Caco-2 (cell line): ENCODE measurements at places on chromosomes 16 and 17.

DNA sequence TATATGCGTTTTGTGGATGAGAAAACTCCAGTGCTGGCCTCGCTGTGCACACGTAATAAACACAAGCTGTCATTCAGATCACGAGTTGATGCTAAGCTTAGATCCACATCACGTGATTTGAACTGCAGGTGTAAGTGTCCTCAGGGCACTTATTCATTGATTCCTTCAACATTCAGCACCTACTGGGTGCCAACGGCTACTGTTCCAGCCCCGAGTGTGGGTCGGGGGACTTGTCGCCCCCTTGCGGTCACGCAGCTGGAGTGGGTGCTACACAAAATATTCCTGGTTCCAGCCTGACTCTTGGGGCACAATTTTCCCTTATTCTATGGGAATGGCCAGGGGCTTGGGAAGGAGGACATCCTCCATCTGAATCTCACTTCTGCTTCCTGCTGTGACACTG is 29.9 kb upstream of the GINS2 start:
- DNase-seq = peak; percentile 78

DNA sequence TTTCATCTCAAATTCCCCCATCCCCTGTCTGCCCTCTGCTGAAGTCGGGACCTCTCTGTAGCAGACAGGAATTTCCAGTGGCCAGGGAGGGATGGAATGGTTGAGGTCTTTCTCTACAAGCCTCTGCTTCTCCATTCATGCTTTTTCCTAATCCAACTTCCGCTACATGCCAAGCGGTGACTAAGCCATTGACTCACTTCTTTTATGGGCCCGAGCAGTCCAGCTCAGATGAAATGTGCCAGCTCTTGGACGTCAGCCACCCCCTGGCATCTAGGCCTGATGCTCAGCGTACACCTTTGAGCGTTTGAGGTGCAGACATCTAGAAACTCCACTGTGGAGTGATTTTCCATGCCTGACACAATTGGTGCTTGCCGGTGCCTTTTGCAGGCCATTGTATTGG is 40.7 kb upstream of the GPR139 start:
- DNase-seq = no peak

- no peak for DNase-seq
Observed at GRCh38 chr17:37438141-37438540, 31.5 kb downstream of the TADA2A start.

- DNase-seq = peak; percentile 72
Observed at GRCh38 chr16:684961-685696, 995 bp upstream of the JMJD8 start.

DNA sequence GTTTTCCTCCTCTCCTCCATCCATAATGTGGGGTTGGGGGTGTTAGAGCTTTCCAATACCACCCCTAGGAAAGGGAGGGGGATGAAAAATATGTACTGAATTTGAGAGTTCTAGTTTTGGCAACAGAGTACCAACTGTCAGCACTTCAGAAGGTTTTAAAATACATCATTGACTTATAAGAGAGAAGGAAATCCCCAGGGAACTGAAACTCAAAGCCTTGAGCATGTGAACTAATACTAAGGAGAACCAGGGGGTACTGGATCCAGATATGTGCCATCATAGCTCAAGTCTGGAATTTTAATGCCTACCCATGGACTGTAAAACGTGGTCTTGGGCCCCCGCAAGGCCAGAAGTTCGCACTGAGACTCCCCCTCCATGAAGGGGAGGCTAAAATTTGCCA is 15.8 kb downstream of the CACNG5 start:
- DNase-seq = no peak

- DNase-seq = no peak
Observed at GRCh38 chr17:3763777-3764170, 37.2 kb downstream of the ITGAE start.

DNA sequence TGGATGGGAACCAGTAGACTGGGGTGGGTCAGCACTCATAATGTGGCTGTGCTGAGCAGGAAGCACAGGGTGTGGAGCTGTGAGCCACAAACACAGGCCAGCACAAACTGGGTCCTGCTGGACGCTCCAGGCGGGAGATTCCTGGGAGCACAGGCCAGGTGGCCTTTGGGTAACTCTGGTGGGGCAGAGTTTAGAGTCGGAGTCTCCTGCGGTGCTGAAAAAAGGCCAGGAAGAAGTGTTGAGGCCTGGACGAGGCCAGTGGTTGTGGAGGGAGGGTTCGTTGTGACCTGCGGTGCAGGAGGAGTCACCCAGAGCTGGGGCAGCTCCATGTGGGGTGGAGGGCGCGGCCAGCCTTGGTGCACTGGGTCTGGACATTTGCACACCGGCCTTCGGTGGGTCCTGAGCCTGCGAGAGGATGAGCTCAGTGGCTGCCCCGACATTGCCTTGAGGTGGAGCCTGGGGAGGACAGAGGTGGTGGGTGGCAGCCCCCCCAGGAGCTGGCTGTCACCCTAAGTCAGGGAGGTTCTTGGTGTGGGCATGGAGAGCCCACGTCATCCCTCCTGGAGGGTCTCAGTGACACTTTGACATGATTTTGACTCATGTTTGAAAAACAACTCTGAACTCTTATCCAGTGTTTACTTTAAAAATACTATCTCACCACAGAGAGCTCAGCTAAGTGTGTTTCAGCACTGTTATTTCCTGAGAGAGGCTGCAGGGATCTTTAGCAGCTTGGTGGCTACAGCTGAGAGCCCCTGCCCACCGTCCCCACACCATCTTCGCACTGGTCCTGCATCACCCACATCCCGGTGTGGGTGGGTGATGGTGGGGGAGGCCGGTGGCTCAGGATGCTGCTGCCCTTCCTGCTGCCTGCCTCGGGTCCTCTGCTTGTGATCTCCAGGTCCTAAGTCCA is 98.7 kb downstream of the NPIPB11 start:
- DNase-seq = no peak

GRCh38 chr17:20920815-20921199 is 122.0 kb downstream of the USP22 start:
- DNase-seq = no peak

- DNase-seq = peak; percentile 74
Observed at GRCh38 chr17:82097184-82097918, 685 bp downstream of the FASN start.

DNA sequence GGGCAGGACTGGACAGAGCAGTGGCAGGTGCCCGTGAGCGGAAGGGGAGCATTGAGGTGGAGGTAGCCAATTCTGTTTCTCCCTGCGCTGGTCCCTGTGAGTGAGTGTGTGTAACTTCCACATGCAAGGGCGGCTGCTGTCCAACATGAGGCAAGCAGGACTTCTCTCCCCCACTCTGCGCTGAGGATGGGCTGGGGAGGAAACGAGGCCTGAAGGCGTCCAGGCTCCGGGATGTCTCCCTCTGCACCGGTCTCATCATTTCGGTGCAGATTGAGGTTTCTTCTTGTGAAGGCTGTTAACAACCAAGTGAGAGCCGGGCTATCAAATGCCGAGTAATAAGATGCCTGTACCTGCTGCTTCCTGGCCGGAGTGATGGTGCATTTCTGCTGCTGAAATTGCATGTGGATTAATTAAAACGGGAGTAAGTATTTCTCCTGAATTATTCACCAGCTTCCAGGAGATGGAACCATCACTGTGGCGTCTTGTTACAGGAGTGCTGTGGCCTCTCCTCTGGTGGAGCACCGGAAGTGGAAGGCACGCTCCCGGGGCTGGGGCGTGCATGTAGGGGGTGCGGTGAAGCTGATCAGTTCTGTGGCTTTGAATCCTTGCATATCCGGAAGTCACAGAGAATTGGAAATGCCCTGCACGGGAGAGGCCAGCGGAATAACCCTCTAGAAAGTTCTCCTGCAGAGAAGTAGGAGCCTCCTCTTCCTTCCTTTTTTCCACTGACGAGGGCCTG is 41.7 kb upstream of the MGAT5B start:
- no peak for DNase-seq

DNA sequence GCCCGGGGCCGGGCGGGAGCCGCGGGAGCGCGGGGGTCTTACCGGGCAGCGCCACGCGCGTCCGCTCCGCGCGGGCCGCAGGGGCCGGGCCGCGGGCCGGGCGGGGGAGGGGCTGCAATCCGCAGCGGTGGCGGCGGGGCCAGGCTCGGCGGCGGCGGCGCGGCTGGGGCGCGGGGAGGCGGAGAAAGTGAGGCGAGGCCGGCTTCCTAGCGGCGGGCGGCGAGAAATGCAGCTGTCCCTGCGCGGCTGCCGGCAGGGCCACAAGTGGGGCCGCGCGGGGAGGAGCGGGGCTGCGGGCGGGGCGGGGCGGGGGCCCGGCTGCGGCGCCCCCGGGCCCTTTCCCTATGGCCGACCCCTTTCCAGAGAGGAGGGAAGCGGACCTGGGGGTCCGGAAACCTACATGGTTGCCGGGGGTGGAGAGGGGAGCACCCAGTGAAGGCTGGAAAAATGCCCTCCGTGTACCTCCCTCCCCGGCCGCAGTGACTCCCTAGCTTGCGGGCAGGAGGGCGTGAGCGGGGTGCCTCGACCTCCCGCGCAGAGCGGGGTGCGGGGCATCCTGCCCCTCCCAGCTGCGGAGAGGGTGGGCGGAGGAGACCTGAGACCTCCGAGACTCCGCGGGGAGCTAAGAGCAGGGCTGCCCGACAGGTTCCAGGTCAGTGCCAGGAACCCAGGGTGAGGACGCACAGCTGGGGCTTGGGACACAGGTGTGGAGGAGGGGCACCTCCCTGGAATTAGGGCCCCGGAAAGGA is at the start of gene CUEDC1:
TSS of gene CUEDC1 (minus strand) at position 230 of the 749 bp plus-strand sequence. CDS start 69,848 bp downstream, outside the sequence.
- DNase-seq = peak; percentile 90

GRCh38 chr17:77231076-77231871 is 90.5 kb downstream of the SEC14L1 start:
- DNase-seq = no peak

GRCh38 chr17:67569873-67570272 is 147.9 kb upstream of the NOL11 start:
- DNase-seq = no peak

- DNase-seq = peak; percentile 86
Observed at GRCh38 chr17:43673516-43674323, 12.0 kb upstream of the MEOX1 start.

GRCh38 chr16:27465483-27465879 is 63.5 kb downstream of the IL21R start:
- peak; percentile 61 for DNase-seq

DNA sequence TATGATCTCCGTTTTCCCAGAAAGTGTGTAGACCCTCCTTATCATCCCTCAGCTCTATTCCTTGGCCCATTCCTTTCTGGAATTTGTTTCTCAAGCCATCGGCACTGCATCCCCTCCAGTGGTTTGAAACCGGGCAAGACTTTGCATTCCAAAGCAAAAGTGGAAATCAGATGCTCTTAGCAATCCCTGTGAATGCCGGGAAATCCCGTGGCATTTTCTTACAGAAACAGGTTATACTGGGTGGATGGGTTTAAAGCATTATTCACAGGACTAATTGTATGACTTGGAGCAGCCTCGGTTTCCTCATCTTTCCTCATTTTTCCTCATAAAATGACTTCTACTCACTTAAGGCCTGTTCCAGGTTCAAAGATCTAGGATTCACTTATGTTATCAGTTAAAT is 52.0 kb downstream of the MAP2K6 start:
- DNase-seq = no peak

GRCh38 chr16:66495440-66495839 is 54.5 kb downstream of the TK2 start:
- DNase-seq = no peak

DNA sequence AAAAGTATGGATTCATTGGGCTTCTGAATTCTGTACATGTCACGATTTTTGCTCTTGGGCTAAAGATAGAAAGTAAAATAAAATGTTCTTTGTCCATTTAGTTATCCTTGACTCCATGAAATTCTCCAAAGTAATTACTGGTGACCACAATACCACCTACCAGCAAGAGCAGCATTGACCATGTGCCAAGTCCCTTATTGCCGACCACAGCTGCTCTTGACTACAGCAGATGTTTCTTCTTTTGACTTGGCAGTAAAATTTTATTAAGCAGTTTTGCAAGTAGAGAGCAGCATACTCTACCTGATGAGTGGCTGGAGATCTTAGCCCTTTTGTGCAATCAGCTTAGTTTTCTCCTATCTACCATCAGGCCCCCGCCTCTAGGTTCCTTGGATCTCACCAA is 152.2 kb upstream of the TBX2 start:
- no peak for DNase-seq

- DNase-seq = no peak
Observed at GRCh38 chr16:74474416-74474815, 53.1 kb upstream of the CLEC18B start.

- no peak for DNase-seq
Observed at GRCh38 chr16:31052114-31052513, 18.8 kb downstream of the STX4 start.
